Activated B cell treated with CpG ODN at 0.5 μM for 24 hours (primary cell): ENCODE measurements at places on chromosomes 7 and 10.

DNA sequence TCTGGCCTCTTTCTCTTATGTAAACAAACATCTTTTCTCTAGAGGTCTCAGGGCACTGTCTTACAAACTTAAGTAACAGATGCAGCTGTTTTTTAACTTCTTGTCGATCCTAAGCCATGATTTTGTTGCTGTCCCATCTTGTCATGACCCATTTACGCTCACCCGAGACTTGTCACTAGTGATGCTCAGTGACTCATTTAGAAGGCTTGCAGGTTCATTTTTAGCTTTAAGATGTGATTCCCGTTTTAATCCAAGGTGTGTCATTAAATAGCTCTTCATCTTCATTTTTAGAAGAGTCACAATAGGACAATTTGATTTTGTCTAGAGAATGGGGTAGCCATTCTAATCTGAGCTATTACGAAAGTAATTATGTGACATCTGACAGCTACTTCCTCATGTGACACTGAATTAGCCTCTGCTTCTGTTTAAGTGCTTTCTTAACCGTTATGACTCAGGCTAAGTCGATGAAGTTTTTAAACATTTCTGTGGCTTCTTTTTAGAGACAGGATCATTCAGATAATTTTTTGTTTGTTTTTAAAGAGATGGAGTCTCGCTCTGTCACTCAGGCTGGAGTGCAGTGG lies 42.7 kb downstream of the SPDYE5 start:
- no peak overlapping the region for H3K4me3 ChIP-seq
- no peaks in the 10 kb centered on the region for H3K27me3 ChIP-seq
- H3K4me1 ChIP-seq: peaks cover 8% of the 10 kb centered on the region
- no peak for DNase-seq
- H3K36me3 ChIP-seq: peaks cover 6% of the 10 kb centered on the region

DNA sequence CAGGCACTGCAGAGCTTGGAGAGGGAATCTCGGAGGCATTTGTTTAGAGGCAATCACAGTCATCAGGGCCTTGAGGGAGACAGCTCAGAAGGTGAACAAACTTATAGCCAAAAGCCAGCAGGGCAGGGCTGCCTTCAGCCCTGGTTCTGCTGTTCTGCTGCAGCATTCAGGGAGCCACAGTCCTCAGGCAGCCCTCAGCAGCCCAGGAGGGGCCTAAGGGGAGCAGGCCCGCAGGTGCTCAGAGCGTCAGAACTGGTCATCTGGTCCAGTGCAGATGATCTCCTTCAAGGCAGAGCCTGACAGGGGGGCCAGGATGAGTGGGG lies 84.7 kb downstream of the ARHGAP22 start:
- no peak overlapping the region for H3K4me3 ChIP-seq
- peaks cover 28% of the 10 kb centered on the region for H3K4me1 ChIP-seq
- peaks cover 20% of the 10 kb centered on the region for H3K27me3 ChIP-seq
- DNase-seq: no peak
- H3K27ac ChIP-seq: no peak overlapping the region

- no peaks in the 10 kb centered on the region for H3K36me3 ChIP-seq
- no peaks in the 10 kb centered on the region for H3K4me1 ChIP-seq
- H3K4me3 ChIP-seq: no peak overlapping the region
- H3K27me3 ChIP-seq: no peaks in the 10 kb centered on the region
- no peak for DNase-seq
Measured at GRCh38 chr7:113263749-113264148, 145.4 kb upstream of the SMIM30 start.

DNA sequence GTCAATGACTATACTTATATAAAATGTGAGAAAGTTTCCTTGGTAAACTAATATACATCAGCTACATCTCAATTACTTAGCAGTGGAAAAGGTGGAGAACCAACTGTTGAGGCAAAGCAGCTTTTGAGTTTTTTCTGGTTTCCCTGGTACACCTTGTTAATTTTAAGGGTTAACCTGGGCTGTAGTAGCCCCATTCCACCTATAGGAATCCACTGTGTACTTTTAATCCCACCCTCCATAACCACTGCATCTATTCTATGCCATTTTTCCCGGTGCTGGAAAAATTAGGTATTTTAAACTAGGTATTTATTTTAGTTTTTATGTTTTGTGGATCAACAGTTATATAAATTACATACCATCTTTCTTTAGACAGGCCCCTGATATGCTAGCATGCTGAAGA lies 42.4 kb downstream of the NRBF2 start:
- H3K4me3 ChIP-seq: no peak overlapping the region
- H3K27ac ChIP-seq: peak overlapping the region; percentile 4
- DNase-seq: no peak
- peaks cover 48% of the 10 kb centered on the region for H3K4me1 ChIP-seq

GRCh38 chr10:7206412-7207100 lies 204.3 kb downstream of the SFMBT2 start:
- H3K27me3 ChIP-seq: no peaks in the 10 kb centered on the region
